Left colon (tissue), 2 donors: ENCODE measurements at places on chromosomes 1 and 21. TPM values are rescaled to one million over a fixed set of nuclear protein-coding genes. Genes with fewer than 3 reads are reported as not detected.
A peak's percentile ranks its signal among the peaks of the same experiment; 100 is the strongest.

GRCh38 chr1:3717041-3717714 lies 35.1 kb upstream of the CCDC27 start:
- no peak for DNase-seq

DNA sequence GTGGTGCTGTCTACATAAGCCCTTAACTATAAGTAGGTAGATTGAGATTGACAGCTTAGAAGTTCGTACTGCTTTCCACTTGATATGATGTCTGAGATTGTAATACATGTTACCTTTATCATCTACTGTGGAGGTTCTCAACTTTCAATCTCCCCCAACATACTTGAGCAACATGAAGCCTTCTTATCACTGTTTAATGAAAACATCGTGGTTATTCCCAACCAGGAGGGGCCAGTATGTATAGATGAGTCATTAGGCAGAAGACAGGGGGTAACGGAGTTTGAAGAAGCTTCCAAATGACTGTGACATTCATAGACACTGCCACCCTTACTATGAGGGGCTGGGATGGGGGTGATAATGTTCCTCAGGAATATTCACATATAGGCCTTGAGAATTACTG lies 36.0 kb downstream of the CENPF start:
- no peak for DNase-seq

GRCh38 chr1:207423560-207424292 lies 30.4 kb upstream of the CR2 start:
- DNase-seq: peak; percentile 17

The UQCRHL gene
- 2.6 TPM for total RNA-seq

The SPATA1 gene
- total RNA-seq: 1.1 TPM

GRCh38 chr1:115650961-115651360 lies 9.2 kb downstream of the VANGL1 start:
- peak; percentile 53 for DNase-seq

DNA sequence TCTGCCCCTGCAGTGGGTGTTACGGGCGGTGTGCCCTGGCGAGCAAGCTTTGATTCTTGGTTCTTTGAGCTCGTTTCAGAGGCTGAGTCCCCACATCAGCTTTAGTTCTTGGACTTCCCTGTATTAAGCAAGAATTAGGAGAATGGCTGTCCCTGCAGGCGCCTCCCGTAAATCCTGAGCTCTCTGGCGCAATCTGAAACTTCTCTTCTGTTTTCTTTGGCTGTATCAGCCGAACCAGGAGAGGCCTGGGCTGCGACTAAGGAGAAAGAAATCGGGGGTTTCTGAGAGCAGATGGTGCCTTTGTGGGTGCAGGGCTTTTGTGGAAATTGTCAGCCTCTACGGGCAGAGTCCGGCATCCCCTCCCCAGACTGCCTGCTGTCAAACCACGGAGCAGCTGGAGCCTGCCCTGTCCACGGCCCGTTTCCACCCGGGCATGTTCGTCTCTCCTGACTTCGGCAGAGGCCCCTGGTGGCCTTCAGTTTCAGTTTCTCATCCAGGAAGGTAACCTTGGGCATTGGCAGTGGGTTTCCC lies 17.9 kb downstream of the CSTB start:
- no peak for DNase-seq

DNA sequence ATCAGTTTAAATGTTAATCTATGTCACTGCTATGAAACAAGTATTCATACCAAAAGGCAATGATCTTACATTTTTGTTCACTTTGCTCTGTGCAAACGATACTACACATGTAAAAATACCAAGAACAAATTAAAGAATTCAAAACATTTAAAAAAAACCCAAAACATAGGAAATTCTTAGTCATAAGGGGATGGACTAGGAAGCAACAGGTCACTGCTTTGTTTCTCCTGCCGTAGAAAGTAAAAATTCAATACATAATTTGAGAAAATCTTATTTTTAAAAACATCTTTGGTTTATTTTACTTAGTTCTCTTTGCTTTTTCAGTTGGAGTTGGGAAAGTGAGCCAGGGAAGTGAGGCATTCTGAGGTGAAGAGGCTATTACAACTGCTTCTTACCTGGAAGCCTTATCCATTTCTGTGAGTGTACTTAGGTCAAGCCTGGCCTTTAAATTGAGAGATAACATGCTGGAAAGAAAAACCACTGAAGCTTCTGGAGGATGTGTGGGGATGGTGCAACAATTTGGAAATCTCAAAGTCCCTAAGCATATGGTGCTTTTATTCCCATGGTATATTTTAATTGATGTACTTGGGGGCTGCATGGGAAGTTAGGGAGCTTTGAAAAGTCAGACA lies 183.5 kb downstream of the CDC42BPA start:
- DNase-seq: no peak

DNA sequence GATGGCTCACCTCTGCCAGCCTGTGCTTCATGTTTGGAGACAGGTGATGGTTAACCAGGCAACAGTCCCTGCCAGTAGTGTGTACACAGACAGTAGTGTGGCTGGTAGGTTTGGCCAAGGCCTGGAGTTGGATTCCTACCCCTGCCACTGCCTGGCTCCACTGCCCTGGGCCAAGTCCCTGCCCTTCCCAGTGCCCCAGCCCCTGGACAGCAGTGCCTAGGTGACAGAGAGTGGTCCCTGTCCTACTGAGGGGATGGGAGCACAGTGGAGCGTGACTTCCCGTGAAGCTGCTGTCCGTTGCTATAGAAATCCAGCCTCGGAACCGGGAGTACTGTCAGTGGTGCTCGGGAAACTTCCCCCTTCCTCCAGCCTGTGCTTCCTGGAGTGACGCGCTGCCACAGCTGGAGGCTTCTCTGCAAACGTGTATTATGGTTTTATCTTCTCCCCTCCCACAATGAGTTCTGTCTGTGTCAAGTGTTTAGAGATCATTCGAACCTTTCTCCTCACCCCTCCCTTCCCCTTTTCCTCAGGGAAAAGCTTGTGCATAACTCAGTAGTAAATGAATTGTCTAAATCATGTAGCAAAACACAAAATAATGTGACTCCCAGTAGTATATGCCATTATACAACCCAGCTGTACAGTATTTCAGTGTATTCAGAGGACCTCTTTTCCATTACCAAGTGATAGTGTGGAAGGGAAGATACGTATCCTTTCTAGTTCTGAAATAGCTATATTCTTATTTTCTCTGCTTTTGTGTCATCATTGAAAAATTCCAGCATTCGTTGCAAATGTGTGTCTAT lies 73.4 kb downstream of the GALNT2 start:
- peak; percentile 75 for DNase-seq

The SPATA45 gene
- not detected for total RNA-seq

DNA sequence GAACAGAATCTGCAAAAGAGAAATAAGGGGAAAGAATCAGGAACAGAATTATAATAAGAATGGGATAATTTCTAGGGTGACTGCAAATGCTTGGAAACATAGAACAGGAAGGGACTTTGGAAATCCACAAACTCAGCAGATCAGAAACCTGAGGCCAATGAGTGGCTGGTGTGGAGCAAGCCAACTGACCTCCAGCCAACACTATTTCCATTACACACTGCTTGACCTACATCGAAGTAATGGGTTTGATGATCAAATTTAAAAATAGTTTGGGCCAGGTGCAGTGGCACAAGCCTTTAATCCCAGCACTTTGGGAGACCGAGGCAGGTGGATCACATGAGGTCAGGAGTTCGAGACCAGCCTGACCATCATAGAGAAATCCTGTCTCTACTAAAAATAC lies 284.9 kb downstream of the GRIK1 start:
- DNase-seq: no peak

The CGN gene
- total RNA-seq: 188 TPM

The NIPAL3 gene
- total RNA-seq: 48.2 TPM

DNA sequence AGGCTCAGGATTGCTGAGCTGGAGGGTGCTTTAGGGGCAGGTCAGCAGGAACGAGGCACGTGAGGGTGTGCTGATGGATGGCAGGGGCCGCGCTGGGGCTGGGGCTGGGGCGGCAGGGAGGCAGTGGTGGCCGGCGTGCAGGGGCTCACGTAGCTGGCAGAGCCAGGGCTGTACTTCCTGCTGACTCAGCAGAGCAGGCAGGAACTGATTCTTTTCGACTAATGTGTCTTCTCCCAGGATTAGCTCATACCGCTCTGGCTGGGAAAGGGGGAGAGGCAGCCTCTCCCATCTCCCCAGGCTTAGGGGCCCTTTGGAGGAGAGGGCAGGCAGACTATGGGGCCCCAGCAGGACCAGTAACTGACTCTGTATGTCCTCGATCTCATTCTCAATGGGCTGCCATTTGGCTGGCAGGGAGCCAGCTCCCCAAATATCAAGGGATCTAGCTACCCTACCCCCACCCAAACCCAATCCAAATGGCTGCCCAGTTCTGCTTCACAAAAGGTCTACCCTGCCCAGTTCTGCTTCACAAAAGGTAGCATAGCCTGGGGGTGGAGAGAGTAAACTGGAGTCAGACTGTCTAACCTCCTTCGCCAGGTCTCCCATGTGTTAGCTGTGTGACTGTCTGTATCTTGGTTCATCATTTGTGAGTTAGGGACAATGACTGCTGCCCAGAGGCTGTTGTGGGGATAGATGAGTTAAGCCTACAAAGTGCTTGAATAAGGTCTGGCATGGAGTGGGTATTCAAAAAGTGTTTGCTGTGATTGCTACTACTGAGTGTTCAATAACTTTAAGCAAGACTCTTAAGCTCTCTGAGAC lies 100.1 kb upstream of the SLC2A1 start:
- no peak for DNase-seq

- DNase-seq: no peak
These were observed 4.2 kb upstream of the BCL10 start for GRCh38 chr1:85280636-85281035.

- no peak for DNase-seq
These were observed 12.0 kb upstream of the VAMP4 start for GRCh38 chr1:171753685-171754352.

The CTSE gene
- 20.7 TPM for total RNA-seq

- DNase-seq: no peak
These were observed 16.6 kb downstream of the ZNF362 start for GRCh38 chr1:33272930-33273329.

- DNase-seq: no peak
These were observed 41.5 kb downstream of the NKAIN1 start for GRCh38 chr1:31198150-31198549.

DNA sequence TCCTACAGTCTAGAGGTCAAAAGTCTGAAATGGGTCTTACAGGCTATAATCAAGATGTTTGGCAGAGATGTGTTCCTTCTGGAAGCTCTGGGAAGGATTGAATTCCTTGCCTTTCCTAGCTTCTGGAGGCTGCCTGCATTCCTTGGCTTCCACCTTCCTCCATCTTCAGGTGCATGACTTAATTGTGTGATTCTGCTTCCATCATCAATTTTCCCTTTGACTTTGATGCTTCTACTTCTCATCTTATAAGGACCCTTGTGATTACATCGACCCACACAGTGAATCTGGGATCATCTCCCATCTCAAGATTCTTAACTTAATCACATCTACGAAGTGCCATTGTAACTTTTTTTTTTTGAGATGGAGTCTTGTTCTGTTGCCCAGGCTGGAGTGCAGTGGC lies 111.4 kb downstream of the UCK2 start:
- no peak for DNase-seq

- no peak for DNase-seq
These were observed 20.3 kb upstream of the BMP8B start for GRCh38 chr1:39808784-39809517.

The TTC24 gene
- total RNA-seq: 0.28 TPM

DNA sequence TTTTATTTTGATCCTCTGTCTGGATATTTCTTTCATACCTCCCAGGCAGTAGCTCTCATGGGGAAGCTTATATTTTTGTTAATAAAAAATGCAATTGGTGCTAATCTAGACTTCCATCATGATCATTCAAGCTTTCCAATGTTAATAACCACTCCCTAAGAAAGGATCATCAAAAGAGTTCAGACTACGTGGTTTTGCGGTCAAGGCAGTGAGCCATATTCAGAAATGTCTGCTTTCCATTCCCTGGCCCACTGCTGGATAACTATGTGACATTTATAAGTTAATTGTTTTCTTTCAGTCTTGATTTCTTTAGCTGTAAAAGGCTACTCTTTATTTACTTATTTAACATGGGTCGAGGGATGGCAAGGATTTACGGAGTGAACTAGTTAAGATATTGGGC lies 414.6 kb downstream of the LMO4 start:
- DNase-seq: no peak

GRCh38 chr1:192877283-192877886 lies 68.5 kb downstream of the RGS2 start:
- no peak for DNase-seq

The MMP23B gene
- 1.2 TPM for total RNA-seq

DNA sequence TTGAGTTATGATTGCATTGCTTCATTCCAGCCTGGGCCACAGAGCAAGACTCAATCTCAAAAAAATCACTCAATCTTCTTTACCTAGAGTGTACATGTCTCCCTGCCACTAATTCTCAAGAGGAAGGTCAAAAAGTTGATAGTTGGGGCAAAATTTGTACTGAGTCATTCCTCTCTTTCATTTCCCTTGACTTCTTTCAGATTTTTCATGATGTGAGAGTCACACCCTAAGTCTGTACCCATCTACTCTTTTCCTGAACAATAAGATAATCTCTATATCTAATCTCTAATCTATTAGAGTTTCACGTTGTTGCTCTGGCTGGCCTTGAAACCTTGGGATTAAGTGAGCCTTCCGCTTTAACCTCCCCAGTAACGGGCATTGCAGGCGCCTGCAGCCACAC lies 1.1 kb upstream of the BRDT start:
- no peak for DNase-seq

The DENND2C gene
- total RNA-seq: 1.3 TPM

The GJA4 gene
- 1.5 TPM for total RNA-seq

The LRRC7 gene
- total RNA-seq: 1.0 TPM

DNA sequence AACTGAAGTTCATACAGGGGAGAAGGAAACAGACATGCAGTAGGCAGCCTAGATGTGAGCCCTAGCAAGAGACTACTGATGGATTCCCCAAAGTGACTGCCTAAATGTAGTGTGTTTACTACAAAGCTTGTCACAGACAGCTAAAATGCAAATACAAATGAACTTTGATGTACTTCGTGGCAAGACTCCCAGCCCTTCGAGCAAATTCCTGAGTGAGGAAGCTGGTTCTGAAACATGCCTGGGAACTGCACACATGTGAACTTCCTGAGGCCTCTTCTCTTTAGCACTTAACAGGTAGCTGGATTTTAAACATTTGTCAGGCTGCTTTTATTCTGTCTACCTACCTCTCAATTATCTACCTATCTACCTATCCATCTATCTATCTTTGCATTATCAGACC lies 6.7 kb upstream of the IRF2BP2 start:
- DNase-seq: no peak

- no peak for DNase-seq
These were observed 54.4 kb upstream of the CDC42BPA start for GRCh38 chr1:227372726-227373130.

GRCh38 chr1:79150576-79150975 lies 144.0 kb upstream of the ADGRL4 start:
- no peak for DNase-seq

DNA sequence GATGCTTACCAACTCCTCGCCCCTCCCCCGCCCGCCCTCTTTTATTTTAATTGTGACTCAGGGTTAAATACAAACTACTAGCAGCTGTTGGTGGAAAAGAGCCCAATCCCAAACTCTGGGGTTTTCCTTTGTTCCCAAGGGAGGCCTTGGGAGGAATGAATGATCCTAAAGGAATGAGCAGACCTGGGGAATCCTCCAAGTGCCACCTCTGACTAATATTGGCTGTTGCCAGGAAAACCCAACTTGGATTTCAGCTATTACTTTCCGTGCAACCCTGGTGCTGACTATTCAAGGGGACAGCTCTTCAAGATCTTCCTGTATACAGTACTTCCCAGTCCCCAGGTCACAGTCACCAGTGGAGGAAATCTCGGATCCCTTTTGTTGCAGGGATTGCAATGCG lies 1.3 kb upstream of the S100A10 start:
- no peak for DNase-seq
